ENCODE measurements at places on chromosomes 7 and 10. TPM values are rescaled to one million over a fixed set of nuclear protein-coding genes. Genes with fewer than 3 reads are reported as not detected.

GRCh38 chr7:80596933-80597517 lies 41.4 kb upstream of the CD36 start:
- no peak for DNase-seq

DNA sequence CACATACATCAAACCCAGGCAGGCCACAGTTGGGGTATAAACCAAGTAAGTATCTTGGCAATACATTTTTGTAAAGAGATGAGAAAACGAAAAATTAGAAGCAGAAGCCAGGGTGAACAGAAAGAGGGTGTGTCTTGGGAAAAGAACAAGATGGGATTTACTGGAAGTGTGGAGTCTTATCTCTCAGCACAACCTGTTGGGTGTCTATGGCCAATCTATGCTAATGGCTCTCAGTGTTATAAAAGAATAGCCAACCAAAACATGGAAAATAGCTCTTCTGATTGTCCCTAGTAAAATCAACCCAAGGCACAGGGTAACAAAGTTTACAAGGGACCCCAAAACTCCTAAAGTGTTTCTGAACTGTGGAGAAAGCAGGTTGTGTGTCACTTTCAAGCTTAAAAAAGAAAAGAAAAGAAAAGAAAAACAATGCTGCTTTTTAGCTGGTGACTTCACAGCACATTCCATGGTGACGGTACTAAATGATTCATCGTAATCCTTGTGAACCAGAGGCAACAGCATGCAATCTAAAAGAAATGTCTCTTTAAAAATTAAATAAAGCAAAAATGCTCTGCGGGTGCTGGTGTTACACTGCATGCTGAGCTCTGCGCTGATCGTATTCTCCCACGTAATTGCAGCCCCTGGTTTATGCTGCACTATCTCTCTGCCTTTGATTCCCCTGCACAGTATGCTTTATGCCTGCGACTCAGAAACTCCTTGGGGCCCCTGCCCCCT lies 100.8 kb downstream of the C10orf90 start:
- DNase-seq = peak; percentile 34

The CPXM2 gene
- not detected for total RNA-seq

- peak; percentile 6 for DNase-seq
These were observed 19.3 kb downstream of the TCAF1 start for GRCh38 chr7:143882604-143883078.

The HOXA10 gene
- 4.2 TPM for total RNA-seq

DNA sequence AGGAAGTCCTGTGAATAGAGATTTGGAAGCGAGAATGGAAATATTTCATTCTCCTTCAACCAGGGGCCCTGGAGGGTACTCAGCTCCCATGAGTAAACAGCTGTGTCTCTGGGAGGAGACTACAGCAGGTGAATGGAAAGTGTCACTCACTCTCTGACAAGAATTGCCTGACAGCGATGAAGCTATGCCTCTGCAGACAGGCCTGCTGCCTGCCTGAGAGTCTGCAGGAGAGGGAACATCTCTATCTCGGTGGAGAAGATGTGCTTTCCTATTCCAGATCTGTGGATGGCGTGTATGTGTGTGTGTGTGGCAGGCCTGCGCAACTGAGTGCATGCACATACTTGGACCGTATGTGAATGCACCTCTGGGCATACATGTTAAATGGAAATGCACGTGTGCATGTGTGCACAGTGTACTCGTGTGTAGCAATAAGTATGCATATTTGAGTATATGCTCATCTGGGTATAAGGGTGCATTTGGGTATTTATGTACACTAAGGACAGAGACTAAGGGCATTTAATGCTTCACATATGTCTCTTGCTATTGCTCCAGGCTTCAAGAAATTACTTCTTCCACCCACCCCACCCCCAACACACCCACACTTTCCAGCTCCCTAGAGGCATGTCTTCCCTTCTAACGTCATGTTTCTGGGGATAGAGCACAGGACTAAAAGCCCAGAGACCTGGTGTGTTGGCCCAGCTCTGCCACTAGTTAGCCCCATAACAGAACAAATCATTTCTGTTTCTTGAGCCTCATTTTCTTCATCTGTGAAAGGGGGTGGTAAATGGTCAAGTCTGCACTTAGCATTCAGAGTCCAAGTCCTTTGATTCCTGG lies 4.6 kb upstream of the ADCYAP1R1 start:
- DNase-seq = no peak

DNA sequence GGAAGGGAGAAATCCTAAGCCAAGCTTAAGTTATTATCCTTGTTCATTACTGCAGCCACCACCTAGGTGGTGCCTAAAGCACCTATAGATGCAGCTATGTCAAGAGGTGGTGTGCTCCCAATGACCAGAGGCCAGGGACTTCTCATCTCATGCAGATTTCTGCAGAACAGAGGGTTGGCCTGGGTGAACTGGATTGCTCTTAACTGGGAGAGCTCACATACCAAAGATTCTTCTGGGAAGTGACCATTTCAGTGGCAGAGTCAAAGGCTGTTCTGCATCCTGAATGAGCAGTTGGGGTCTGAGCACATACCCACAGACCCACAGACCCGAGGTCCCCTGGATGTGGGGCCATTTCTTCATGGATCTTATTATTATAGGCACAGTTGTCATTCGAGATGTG lies 2.1 kb upstream of the CRHR2 start:
- no peak for DNase-seq

The PIK3AP1 gene
- total RNA-seq = not detected

The IL2RA gene
- total RNA-seq = not detected

GRCh38 chr7:135653340-135654080 lies 8.8 kb upstream of the STMP1 start:
- no peak for DNase-seq

The PITX3 gene
- total RNA-seq = not detected

The IKZF1 gene
- not detected for total RNA-seq

The GATA3 gene
- 7.7 TPM for total RNA-seq

- no peak for DNase-seq
These were observed 278.1 kb downstream of the DPP6 start for GRCh38 chr7:154330318-154330717.

- DNase-seq = no peak
These were observed 33.6 kb upstream of the SLC26A4 start for GRCh38 chr7:107627002-107627401.

- DNase-seq = no peak
These were observed 966.8 kb downstream of the LRMDA start for GRCh38 chr10:76398043-76398710.

GRCh38 chr10:66799474-66799873 lies 126.4 kb upstream of the LRRTM3 start:
- peak; percentile 13 for DNase-seq

- DNase-seq = peak; percentile 74
These were observed 445.1 kb upstream of the ZMIZ1 start for GRCh38 chr10:78623578-78624215.

DNA sequence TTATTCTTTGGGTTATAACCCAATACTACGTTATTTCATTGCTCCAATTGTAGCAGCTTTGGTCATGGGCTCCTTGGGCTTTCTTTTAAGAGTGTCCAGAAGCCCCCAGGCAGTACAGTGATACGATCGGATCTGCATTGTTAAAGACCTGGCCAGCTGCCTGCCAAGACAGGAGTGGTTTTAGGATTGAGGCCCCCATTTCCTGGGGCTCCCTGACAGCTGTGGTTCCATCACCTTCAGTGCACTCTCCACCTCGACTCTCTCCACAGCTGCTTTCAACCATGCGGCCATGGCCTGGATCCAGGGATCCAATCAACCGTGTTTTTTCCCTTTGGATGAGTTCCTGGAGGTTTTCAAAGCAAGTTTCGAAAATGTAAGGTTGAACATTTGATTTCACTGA lies 123.4 kb upstream of the BTBD16 start:
- no peak for DNase-seq

The EPO gene
- total RNA-seq = not detected

DNA sequence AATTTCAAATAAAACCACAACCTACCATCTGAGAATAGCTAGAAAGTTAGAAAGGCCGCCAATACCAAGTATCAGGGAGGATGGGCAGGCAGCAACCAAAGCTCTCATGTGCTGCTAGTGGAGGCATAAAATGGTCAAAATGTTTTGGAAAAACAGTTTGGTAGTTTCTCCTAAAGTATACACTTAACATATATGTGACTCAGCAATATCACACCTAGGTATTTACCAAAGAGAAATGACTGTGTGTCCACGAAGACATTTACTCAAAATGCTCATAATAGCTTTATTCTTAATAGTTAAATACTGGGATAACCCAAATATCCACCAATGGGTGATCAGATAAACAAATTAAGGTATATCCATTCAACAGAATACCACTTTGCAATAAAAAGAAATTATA lies 14.3 kb downstream of the RHEB start:
- no peak for DNase-seq

The MMP21 gene
- total RNA-seq = not detected

The VAX1 gene
- not detected for total RNA-seq

DNA sequence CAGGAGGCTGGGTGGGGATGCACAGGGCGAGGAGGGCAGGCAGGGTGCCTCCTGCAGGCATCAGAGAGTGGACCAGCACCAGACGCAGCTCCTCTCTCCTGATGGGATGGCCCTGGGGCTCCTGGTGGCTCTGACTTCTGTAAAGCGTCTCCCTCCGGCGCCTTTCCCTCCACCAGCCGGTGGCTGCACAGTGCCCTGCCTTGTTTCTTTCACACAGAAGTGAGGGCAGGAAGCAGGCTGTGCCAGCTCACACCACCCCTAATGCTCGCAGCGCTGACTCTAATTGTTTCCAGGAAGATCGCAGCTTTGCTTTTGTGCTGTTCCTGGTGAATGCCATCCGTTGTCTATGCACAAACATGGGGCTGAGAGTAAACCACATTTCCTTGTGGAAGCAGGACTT lies 152.3 kb upstream of the LANCL2 start:
- DNase-seq = no peak

DNA sequence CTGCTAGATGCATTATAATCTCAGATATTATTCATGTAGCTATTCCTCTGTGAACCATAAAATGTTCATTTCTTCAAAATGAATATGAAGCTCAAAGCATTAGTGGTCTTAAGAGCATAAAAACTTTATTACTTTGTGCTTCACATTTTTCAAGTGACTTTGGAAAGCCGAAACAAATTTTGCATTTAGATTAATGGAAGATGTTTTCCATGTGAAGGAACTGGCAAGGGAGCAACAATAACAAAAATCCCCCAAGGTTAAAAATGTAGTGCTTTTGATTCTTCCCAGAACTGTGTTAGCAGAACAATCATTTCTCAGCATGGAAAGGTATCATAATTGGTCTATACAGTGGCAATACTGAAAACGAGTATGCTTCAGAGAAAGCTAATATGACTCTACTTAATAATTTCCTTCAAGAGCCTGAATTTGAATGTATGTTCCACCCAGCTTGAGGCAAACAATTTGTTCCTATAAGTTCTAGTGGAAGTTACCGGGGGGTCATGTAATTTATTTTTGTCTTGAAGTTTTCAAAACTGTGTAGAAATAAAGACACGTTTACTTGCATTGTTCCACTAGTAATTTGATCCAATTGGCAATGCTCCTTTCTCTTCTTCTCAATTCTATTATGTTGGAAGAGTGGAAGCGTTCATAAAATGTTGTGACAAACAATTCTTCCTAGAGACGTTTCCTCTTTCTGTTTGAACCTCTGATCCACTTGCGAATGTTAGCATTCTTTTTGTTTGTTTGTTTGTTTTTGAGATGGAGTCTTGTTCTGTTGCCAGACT lies 665.4 kb downstream of the AUTS2 start:
- no peak for DNase-seq

The CDH23 gene
- total RNA-seq = 0.17 TPM

DNA sequence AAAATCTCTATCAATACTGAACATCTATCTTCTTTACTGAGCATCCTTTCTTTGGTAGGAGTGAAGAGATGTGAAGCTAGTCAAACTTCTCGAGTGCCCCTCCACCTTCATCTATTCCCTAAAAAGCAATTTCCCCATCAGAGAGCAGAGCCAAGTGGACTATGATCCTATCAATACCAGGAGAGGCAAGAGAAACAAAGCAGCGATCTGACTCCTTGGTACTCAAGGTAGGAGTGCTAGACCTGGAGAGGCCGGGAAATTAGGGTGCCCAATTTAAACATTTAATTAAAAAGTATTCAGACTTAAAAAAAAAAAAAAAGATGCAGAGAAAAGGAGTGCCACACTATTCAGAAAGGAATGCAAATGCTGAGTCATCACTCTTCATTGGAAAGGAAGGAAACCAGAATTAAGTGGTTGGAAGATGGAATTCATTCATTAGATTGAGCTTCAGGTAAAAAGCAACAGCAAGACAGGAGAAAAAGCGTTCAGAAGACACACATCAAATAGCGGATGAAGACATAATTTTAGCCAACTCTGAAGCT lies 1.6 kb downstream of the TIAL1 start:
- peak; percentile 60 for DNase-seq

GRCh38 chr10:71805776-71806703 lies 32.7 kb upstream of the VSIR start:
- DNase-seq = no peak

DNA sequence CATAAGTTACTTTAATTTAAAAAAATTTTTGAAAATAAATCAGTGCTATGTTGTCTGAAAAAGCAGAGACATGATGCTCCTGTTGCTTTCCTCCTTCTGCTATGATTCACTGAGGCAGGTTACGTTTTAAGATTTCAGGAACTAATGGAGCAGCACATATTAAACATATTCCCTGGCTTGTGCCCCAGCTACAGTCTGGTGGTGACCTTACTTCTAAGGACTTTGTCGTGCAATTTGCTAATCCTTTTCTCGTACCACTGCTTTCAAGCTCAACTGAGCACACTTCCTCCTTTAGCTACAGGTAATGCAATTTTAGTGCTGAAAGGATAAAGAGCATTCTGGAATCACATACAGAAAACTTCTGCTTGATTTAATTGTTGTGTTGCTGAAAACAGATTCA lies 16.2 kb upstream of the PRR15 start:
- no peak for DNase-seq

DNA sequence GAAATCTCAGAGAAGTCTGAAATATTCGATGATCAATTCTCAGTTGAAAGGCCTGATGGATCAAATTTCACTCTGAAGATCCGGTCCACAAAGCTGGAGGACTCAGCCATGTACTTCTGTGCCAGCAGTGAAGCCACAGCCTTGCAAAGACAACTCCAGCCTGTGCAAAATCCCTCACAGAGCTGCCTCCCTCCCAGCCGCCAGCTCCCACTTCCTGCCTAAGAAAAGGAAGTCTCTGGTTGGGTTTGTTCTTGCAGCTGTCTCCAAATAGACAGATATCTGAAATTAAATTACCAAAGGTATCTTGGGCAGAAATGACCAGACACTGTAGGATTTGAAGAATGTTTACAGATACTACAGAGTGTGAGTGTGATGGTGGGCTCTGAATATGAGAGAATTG lies 43.4 kb upstream of the PRSS58 start:
- no peak for DNase-seq

DNA sequence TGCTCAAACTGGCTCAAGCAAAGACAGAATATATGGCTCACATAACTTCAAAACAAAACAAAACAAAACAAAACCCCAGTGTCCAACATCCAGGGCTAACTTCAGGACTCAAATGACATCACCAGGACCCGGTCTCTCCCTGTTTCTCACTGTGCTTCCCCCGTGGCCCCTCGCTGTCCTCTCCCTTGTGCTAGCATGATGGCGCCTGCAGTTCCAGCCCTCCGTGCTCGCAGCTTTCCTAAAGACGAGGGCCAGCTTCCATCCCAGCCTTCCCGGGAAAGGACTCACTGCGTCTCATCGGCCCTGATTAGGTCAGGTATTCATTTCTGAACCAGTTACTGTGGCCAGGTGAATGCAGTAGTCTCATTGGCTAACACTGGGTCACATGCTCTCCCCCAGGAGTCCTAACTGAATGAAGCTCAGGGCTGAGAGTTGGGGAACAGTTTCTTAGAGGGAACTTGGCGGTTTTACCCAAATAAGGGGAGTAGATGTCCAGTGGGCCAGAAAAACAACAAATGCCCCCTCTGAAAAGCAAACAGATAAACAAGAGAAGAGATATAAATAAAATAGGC lies 33.0 kb upstream of the CTBP2 start:
- no peak for DNase-seq

The ANKRD30A gene
- total RNA-seq = not detected

- DNase-seq = no peak
These were observed 20.1 kb upstream of the EN2 start for GRCh38 chr7:155437836-155438235.

Measured in mammary epithelial cell (primary cell).